ENCODE measurements at places on chromosomes 3 and 15.
A peak's percentile ranks its signal among the peaks of the same experiment; 100 is the strongest.

DNA sequence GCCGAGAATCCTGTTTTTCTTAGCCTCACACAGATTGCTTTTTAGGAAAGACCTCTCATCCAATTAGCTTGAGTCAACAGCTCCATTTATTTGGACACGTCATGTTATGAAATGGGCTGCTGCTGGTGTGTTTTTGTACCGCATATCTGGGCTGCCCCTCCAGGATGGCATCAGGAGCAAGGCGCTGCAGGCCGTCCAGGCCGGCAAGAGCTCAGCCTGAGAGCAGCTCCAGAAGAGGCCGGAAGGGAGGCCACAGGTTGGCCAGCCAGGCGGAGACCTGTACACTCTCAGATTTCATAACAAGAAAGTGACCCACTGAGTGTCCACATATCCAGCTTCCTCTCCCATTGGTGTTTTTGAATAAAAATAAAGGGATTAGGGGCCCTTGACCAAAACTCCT is 28.3 kb downstream of the FOXL2NB start:
- no peak for DNase-seq

DNA sequence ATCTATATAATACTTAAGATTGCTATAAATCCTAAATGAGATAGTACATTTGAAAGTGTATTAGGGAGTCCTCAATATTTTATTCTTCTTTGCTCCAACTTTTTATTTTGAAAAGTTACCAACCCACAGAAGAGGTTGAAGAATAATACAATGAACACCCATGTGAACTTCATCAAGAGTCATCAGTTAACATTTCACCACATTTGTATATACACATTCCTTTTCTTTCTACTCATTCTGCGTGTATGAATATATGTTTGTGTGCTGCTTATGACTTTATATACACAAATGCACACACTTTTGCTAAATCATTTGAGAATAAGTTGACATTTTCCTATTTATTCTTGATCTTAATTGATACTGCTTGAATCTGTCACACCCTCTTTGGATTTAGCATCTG is 193.3 kb upstream of the CGNL1 start:
- DNase-seq = no peak

DNA sequence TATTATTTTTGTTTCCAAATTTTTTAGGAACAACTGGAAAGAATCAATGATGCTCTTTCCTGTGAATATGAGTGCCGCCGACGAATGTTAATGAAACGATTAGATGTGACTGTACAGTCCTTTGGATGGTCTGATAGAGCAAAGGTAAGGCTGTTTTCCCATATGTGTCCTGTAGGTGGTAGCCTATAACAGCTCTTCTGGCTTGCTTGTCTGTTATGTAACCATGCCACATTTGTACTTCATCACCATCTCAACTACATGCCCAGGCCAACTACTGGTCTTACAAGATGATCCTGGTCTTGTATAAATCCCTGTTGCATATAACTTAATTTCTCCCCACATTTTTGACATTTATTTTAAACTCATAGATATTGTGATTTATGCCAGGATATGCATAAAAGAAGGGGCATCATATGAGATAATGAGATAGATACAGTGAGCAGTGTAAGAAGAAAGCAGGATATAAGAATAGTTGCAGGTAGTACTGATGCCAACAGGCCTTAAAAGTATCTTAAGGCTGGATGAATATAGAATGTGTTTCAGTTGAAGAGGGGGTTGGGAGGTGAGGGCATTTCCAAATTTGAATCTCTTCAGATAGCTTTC is 20.3 kb downstream of the FAM98B start:
- DNase-seq = peak; percentile 44

- DNase-seq = no peak
Measured at GRCh38 chr3:22748453-22749045, 454.6 kb upstream of the UBE2E2 start.

GRCh38 chr15:47944637-47945288 is 176.0 kb upstream of the SLC24A5 start:
- DNase-seq = no peak

GRCh38 chr3:45178183-45179023 is 32.2 kb upstream of the CDCP1 start:
- DNase-seq = no peak

DNA sequence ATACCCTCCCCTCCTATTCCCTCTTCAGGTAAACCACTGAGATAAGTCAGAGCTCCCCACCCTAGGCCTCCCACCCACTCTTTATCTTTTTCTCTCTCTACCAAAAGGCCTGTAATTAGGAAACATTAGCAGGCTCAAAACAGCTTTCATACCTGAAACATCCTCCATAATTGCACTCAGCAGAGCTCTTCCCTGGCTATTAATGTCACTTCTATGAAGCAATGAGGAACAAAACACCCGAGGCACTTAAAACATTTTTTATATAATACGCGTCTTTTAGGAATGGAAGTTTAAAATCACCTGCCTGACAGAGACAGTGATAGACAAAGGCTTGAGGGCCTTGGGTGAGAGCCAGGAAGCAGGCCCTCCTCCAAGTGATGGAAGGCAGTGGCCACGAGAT is 138.9 kb downstream of the EPHB1 start:
- no peak for DNase-seq

DNA sequence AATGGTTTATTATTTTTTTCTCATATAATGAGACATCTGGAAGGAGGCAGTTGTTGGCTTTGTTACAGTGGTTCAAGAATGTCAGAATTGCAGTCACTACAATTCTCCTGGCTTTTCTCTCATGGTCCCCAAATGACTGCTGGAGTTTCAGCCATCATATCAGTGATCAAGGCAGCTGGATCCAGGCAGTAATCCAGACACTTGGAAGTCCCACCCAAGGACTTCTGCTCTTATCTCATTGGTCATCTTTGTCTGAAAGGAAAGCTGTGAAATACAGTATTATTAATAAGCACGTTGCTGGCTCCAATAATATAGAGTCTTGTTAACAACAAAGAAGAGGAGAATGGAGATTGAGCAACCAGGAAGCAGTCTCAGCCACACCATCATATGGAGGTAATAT is 22.9 kb upstream of the MED12L start:
- DNase-seq = no peak

GRCh38 chr3:172530566-172530965 is 7.3 kb upstream of the TNFSF10 start:
- DNase-seq = no peak

DNA sequence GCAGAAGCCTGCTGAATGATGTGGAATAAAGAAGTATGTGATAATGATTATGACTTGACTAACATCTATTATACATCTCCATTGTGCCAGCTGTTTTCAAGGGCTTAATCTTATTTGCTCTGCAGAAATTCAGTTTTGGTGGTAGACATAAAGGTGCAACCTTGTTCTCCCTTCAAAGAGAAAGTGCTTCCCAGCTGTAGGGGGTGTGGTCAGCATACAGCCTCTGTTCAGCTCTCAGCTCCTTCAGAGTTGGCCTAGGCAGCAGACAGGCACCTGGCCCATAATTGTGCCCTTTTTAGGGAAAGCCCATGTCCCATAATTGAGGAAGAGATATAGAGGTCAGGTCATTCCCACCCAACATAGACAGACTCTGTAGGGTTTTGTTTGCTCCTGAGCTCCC is 104.3 kb upstream of the EOMES start:
- DNase-seq = no peak

DNA sequence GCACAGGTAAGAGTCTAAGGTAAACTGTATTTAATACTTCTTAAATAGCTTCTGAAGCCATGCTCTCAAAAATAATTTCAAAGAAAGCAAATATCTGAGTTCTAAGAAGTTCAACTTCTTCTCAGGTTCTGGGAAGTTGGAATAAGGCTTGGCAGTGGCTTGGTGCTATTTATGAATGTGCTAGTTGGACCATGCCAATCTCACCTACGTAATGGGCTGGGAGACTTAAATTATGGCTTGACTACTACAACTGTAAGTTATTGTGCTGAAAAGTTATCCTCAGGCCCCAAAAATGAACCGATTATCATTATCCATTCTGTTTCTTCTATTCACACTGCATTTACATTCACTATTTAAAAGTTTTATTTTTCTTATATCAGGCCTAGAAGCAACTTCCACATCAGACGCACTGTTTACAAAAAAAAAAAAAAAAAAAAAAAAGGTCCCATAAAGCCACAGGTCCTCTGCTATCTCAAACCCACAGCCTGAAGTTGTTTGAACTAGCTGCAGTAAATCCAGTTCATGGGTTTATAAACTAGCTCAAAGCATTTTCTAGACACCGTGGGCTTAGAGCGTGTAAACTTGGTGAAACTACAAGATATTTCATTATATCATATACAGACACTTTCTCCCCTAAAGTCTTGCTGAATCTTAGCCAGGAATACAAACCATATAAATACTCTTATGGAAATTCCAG is 3.4 kb downstream of the LRIG1 start:
- DNase-seq = no peak

DNA sequence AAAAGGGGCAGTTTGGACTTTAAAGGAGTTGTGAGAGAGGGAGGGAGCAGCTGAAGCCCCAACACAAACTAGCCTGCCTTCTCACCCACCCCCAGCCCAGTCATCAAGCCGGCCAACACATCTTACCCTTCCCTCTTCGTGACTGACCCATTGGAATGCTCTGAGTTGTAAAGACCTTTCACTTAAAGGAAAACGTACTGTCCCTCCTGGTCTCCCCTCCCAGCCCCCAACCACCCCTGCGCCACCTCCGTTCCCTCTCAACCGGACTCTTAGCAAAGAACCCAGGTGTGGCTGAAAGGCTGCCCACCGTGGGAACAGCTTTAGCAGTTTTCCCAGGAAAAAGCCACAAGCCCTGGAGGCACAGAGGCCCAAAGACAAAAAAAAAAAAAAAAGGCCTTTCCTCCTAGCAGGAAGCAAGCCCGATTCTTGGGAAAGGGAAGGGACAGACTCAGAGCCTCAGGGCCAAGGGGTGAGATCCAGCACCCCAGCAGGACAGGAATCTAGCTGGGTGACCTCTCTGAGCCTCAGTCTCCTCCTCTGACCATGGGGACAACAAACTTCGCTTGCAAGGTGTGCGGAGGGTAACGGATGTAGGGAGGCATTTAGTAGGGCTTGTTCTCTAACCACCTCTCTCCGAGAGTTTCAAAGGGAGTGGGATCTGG is 2.4 kb downstream of the CYP11A1 start:
- peak; percentile 70 for DNase-seq

DNA sequence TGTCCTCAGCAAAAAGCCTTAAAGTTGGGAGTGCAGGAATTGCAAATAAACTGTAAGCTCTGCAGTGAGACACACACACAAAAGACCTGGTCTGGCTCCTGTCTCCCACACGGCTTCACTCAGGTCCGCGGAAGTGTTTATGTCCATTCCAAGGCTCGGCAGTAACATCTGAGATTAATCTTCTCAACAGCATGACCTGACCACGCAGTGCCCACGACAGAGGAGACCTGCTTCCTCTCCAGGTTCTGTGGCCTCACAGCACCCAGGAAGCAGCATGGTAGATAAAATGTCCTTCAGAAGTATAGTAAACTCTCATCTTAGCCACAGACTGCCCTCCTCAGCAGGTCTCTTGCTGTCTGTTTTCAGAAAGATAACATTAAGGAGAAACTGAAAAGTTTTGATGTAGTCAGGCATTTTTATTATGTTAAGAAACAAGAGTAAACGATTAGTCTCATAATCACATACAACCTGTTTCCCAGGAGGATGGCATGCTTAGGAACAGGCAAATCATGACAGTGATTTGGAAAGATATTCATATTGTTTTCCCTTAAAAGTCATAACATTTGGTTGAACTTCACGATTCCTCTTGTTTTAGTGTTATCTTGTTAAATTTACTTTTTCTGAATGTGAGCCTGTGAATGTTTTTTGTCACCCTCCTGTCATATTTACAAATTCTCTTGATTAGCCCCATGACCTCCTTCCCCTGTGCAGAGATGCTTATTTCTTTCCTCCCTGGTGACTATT is 34.6 kb downstream of the CD200R1L start:
- DNase-seq = no peak

- no peak for DNase-seq
Measured at GRCh38 chr3:64084640-64085039, 61.3 kb upstream of the PSMD6 start.

DNA sequence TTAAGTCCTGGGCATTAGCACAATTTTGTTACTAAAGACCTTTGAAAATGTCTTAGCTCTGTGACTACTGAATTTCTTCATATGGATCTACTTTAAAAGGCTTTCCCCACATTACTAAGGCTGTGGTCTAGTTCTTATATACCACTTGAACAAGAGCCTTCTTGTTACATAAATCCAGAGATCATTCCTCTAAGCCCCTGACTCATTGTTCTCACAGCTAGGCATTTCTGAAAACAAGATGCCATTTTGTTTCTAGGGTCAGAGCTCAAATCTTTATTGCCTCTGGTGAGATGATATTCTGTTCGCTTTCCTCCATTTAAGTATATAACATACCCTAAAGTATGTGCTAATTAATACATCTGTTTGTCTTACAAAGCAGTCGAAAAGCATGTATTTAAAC is 29.8 kb upstream of the LPP start:
- no peak for DNase-seq

GRCh38 chr3:79038636-79039035 is 729.2 kb downstream of the ROBO1 start:
- DNase-seq = no peak

DNA sequence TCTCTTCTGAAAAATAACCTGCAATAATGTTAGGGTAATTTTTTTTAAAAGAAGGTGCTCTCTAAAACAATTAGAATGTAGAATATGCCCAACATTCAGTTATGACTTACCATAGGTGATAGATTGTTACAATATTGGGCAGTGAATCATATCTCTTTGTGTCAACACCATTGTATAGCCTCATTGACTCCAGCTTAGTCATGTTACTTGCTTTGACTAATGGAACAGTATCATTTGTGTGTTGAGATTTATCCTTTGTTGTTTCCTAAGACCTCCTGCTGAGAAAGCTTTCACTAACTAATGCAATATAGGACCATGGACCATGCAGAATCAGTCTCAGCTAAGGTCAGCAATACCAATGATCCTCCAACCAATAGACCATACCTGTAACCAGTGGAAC is 1106.4 kb downstream of the SI start:
- no peak for DNase-seq

DNA sequence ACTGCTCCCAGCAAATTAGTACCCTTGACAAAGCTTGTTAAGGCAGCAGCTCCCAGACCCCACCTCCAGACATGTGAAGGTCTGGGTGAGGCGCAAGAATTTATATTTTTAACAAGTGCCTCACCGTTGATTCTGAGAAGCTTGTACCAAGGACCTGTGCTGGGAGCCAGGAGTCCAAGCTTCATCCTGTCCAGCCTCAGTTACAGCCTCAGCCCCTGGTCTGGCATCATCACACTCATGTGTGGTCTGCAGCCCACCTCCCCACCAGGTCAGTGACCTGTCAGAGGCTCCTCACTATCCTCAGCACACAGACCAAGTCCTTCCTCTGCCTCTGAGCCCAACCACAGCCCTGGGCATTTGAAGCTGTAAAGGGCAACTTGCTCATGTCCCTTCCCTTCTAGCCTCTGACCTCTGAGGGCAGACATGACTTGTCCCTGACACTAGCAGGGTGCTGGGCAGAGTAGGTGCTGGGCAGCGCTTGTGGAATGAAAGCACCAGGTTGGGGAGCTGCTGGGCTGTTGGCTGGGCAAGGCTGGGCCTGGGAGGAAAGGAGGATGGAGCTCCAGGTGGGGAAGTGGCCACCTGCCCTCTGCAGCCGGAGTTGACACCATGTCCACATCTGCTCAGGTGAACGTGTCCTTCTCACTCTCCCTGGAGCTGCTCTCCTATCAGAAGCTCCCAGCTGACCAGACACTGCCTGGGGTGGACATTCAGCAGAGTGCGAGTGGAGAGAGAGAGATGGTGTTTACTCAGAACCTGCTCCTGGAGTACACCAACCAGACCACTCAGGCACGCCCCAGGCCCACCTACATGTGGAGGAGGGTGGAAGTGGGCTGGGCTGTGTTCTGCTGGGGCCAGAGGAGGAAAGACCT is 16.9 kb downstream of the ACAA1 start:
- peak; percentile 22 for DNase-seq

Measured in H7 (cell line).